ENCODE measurements at places on chromosomes 16 and 17. TPM values are rescaled to one million over a fixed set of nuclear protein-coding genes. Genes with fewer than 3 reads are reported as not detected.
A peak's percentile ranks its signal among the peaks of the same experiment; 100 is the strongest.

DNA sequence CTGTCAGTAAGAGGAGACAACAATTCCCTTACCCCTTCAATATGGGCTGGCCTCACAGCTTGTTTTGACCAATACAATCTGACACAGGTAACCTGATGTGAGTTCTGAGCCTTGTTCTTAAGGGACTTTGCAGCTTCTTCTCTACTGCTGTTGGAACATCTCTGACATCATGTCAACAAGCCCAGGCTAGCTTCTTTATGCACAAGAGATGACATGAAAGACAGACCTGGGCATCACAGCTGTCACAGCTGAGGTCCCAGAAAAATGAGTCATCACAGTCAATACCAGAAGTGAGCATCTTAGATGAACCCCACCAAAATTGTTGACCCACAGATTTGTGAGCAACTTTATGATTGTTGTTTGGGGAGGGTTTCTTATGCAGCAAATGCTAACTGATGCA is 431.7 kb upstream of the PSMD7 start:
- DNase-seq, result no peak

- no peak for DNase-seq
Observed at GRCh38 chr16:64469906-64470702, 651.8 kb downstream of the CDH11 start.

GRCh38 chr17:49498029-49498615 is 3.0 kb downstream of the NGFR start:
- DNase-seq, result no peak

GRCh38 chr17:30005709-30006320 is 64.4 kb downstream of the EFCAB5 start:
- DNase-seq, result peak; percentile 33

Gene GID4
- total RNA-seq, result 5.0 TPM

Gene RNFT1
- total RNA-seq, result 18.3 TPM

- peak; percentile 75 for DNase-seq
Observed at GRCh38 chr16:50185005-50185505, 31.9 kb downstream of the TENT4B start.

DNA sequence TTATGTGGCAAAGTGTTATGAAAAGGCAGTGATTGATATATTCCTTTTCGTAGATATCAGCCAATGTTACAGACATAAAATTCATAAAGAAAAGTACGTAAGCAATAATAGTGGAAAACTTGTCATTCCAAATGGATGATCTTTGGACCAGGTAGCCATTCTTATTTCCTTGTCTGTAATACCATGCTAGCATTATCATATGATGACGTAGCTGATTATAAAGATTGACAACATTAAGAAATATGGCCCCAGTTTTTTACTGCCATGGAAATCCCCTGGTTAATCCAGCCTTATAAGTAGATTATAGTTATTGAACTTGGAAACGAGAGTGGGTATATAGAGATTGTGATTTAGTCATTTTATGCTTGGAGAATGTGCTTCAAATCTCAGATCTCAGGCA is 8.8 kb downstream of the TANC2 start:
- no peak for DNase-seq

Gene YPEL2
- 3.4 TPM for total RNA-seq

GRCh38 chr16:1432388-1433262 is 1.7 kb downstream of the PERCC1 start:
- no peak for DNase-seq

DNA sequence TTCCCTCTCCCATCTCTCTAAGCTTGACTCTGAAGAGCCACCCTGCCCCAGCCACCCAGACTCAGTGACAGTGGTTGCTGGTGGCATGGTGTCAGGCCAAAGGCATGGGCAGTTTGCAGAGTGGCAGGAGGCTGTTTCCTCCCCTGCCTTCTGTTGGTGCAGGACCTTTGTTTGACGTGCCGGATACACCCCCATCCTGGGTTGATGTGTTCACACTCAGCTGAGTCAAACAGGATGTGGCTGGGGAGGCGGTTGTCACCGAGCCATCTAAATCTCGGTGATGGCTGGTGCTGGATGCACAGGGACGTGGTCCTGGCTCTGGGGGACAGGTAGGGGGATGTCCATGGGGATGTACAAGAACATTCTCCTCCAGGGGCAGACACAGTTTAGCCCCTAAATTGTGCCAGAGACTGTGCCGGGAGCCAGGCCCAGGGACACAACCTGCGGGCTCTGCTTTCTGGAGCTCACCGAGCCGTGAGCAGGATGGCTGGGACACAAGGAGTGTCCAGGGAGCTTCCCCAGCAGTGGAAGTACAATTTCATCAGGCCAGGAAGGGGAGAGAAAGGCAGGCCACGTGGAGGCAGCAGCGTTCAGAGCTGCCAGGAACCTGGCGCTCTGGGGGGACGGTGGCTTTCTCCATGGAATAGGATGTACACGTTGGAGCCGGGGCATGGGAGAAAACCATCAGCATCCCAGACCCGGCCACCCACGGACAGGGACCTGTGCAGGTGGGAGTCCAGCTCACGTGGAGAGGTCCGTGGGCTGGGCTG is 264.2 kb downstream of the SEC14L1 start:
- DNase-seq, result peak; percentile 86

DNA sequence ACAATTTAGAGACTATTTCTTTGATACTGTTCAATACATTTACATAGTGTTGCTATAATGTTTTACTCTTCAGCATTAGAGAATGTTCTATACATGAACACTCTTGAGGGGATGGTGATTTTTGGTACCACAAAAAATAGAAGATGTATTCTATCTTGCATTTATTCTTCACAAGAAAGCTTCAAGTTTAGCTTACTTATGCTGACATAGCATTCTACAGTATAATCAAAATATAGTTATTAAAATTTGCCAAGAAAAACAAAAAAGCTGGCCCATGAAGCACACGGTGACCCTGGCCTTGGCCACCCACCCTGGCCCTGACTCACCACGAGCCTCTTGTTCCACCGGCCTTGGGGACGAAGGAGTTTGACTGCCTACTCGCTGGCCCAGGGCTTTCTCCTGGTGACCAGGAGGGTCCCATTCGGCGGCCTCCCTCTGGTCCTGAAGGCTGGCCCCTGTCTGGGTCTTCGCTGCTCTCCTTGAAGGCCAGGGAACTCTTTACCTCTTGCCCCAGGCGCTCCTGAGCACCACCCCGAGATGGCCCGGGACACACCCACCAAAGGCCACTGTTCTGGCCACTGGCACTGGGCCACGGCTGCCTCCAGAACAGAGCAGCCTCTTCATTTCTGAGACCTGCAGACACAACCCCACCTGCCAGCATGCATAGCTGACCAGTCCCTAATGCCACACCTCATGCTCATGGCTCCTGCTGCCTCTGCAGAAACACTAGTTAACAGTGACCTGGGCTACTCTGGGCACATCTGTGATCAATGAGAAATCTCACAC is 22.5 kb upstream of the ICAM2 start:
- no peak for DNase-seq

DNA sequence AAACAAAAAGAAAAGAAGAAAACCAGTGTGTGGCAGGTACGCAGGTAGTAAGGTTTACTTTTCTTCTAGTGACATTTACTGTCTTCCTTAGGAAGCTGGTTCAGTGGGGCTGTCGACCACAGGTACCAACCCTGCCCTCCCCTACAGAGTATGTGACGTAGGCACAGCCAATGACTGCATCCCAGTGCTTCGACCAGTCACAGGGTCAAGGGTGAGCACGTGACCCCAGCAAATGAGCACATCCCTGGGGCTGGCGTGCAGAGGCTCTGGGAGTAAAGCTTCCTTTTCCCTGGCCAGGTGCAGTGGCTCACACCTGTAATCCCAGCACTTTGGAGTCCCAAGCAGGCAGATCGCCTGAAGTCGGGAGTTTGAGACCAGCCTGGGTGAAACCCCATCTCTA is 38.9 kb upstream of the PLCG2 start:
- no peak for DNase-seq

DNA sequence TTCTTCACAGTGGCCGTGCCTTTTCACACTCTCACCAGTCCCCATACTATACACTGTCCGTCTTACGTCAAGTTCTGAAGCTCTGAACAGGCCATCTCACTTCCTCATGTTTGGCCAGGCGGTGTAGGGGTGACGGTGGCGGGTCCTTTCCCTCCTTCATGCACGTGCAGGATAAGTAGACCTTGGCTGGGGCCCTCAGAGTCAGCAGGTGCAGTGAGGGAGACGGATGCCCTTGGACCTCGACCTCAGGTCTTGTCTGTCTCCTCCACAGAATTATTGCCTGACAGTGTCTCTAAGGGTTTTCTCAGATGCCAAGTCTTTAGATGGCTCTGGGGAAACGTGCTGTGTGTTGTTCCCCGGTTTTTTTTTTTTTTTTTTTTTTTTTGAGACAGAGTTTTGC is 37.6 kb downstream of the RAB11FIP3 start:
- DNase-seq, result no peak

- DNase-seq, result no peak
Observed at GRCh38 chr16:16063683-16064082, 114.3 kb downstream of the ABCC1 start.

DNA sequence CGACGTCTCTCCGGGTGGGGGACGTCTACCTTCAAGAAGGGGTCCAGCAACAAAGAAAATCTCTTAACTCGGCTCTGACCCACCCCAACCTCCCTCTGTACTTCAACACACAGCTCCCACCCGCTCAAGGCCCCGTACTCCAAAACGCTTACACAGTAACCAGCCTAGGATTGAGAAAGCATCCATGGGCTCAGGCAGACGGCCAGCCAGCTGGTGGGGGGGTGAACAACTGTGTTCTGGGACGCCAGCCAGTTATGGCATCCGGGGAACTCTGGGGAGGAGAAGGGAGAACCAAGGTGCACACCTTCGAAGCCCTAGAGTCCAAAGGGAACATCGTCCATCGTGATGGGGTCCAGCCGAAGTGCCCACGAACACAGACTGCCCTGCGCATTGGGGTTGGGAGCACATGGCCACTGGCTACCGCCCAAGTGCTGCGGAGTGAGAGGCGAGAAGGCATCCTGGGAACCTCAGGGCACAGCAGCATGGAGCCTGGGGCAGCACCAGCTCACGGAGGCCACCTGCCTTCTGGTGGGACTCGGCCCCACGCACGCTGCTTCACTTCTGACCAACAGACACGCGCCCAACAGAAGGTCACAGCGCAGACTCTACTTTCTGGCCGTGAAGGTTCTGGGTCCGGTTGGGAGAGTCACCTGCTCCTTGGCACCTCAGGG is 14.3 kb downstream of the SLC16A3 start:
- DNase-seq, result peak; percentile 83

DNA sequence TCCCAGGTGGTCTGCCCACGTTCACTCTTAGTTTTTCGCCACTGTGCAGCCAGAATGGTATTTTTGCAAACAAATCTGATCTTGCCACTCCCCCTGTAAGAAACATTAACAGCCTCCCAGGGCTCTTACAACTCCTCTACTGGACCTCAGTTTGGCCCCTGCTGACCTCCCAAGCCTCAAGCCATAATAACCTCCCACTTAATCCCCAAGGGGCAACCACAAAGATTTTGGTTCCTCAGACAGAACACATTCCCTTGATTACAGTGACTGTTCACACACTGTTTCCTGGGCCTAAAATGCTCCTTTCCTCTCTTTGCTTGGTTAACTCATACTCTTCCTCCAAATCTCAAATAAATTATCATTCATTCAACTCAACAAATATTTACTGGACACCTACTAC is 21.5 kb upstream of the CD300E start:
- no peak for DNase-seq

- no peak for DNase-seq
Observed at GRCh38 chr16:47480410-47480809, 19.3 kb downstream of the PHKB start.

GRCh38 chr16:80583466-80583865 is 42.7 kb downstream of the DYNLRB2 start:
- peak; percentile 59 for DNase-seq

All from IMR-90 (cell line).